Breast epithelium (tissue), 4 donors: ENCODE measurements at places on chromosomes 7 and 10. TPM values are rescaled to one million over a fixed set of nuclear protein-coding genes. Genes with fewer than 3 reads are reported as not detected.
A peak's percentile ranks its signal among the peaks of the same experiment; 100 is the strongest.

DNA sequence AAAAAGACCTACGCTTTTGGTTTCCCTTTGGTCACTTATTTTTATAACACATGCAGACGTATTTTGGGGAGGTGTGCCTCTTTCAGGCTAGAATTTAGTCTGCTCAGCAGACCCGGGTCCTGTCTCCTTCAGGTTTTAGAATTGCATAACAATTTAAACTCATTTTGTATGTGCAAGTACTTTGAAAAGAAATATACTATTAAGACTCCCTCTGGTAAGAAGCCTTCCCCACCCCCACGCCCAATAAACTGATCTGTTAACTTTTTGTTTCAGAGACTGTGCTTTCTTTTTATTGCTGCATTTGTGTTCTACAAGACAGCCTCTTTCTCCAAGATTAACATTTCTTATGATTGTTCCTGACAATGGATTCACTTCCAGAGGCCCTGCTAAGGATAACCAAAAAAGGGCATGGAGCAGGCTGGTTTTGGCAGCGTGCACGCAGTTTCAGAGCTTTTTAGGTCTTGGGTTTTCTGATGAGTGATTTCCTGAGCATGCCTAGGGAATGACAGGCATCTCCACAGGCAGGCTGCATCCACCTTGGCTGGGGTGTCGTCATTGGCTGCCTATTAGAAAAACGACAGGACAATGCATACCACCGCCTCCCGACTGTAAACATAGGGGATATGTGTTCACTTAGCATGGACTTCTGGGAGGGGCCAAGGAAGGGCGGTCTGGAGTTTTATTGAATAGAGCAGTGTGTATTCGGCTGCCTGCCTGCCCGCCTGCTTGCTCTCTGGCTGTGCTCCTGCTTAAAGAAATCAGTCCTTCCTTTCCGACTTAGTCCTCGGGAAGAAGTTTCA is at the start of gene CALD1:
Gene CALD1 (plus strand): TSS at position 694 of the 800 bp plus-strand sequence. CDS start 88,100 bp downstream, outside the sequence.
- DNase-seq: peak; percentile 66

GRCh38 chr10:119309423-119309770 is 102.0 kb downstream of the GRK5 start:
- DNase-seq: no peak

DNA sequence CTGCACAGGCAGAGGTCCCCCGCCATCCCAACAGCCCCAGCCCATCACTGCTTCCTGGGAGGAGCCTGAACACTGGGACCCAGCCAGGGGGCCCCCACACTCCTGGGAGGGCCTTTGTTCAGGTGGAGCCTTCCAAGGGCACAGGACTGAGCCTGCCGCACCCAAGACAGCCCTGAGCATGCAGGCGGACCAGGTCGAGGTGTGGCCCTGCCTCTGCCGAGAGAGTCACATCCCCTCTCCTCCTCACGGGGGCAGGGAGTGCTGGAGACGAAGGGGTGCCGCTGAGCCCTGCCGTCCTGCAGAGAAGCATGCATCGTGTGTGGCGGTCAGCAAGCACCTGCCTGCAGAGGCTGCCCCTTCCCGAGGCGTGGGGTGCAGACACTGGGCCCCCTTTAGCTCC is 7.3 kb upstream of the MAFK start:
- DNase-seq: no peak

DNA sequence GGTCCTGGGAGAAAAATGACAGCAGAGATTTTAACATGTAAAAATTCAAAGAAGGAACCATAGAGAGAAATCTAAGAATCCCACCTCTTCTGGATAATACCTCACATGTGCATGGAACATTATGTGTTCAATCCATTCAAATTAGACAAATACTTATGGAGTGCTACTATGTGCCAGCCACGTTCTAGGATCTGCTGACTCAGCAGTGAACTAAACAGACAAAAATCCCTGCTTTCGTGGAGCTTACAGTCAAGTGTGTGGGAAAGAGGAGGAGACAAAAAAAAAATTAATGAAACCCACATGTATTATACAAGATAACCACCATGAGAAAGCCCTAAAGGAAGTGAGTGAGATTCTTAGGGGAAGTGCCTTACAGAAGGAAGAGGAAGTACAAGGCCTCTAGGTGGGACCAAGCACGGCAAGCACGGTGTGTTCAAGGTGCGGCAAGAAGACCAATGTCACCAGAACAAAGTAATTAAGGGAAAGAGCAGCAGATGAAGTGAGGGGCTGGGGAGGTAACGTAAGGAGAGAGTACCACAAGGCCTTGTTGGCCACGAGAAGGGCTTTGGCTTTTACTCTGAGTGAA is 71.0 kb downstream of the SLC25A13 start:
- no peak for DNase-seq

- no peak for DNase-seq
These were observed 28.3 kb upstream of the RALA start for GRCh38 chr7:39594988-39595620.

GRCh38 chr10:100008142-100008522 is 1.6 kb downstream of the DNMBP start:
- no peak for DNase-seq

GRCh38 chr10:27743877-27744801 is 1.5 kb downstream of the MKX start:
- DNase-seq: no peak

DNA sequence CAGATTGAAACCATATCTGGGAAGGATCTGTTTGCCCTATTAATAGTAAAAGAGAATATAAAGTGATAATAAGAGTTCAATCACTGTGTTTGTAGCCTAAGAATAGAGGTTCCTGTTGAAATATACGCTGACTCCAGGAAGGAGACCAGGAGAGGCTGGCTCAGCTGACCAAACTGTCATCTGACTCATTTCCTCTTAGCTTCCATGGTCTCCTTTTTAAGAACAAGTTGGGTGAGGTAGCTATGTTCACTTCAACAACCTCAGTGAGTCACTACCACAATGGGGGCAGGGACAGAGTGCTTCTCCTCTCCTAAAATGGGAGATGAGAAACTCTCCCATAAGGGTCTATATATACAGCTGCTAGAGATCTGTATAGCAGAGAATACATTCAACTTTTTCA is 543.3 kb downstream of the CALN1 start:
- no peak for DNase-seq

DNA sequence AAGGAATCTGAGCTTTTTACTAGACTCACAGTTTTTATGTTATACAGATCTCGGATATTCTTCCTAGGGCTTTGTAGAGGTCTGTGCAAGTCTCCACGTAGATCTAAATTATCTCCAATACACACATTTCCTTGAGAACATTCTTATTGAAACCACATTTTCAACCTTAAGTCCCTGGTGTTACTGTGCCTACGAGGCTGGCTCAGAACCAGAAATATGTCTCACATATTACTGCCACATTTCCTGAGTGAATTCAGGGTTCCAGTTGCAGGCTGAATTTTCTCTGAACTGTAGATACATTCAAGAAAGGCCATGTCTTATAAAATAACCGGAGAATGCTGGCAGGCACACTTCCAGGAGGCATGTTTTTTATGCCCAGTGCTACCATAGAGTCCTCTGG is 46.5 kb downstream of the INHBA start:
- no peak for DNase-seq

DNA sequence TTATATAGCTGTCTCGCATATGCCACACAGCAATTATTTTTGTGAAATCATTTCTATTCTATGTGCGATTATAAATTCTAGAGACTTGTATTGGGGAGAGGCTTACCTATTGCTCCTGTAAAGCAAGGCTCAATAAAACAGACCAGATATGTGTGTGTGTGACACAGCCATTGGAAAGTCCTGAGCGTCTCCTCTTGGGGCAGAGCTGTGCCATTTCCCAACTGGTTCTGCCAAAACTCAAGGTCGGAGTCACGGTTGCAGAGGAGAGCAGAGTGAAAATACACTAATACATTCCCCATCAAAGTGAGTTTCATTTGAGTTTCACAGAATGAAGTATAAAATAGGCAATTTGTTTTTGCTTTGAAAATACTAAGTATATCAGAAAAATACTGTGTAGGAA is 567.4 kb upstream of the FZD8 start:
- DNase-seq: no peak

DNA sequence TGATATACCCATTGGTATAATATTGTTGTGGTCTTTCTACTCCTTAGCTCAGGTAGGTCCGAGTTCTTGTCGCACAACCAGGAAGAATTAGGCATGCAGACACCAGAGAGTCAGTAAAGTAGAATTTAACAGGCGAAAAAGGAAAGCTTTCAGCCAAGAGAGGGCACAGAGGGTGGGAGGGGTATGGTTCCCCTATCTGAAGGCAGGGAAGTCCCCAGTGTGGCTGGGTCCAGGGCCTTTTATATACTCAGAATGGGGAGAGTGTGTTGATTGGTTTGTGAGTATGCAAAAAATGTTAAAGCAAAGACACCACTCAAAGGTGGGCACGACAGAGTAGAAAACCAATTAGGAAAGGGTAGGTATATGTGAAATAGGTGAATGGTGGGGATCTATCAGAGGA is 53.9 kb downstream of the IMMP2L start:
- no peak for DNase-seq

DNA sequence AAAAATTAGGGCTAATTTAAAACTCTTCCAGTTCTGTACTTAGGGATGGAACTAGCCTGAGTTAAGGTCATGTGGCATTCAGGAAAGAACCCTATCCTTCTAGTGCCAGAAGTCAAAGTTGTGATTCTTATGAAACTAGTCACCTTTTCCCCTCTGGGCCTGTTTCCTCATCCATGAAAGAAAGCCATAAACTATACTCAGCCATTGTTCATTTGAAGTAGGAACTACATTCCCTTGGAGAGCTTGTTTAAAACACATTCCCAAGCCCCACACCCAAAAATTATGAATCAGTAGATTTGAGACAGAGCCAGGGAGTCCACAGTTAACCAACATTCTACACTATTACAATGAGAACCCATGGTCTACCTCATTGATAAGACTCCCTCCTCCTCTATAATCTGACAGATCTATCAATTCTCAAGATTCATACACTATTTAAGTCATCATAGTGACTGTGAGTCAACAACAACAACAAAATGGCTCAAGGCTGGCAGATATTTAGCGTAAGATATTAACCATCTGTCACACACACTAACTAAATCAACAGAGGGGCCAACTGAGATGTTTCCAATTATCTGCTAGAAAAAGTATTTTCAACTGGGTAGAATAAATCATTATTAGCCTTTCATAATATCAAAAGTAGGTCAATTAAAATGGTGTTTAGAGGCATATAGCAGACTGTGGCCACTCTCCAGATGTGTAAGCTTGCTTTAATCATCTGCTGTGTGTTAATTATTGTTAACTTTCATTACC is 102.3 kb downstream of the SLC25A13 start:
- no peak for DNase-seq

DNA sequence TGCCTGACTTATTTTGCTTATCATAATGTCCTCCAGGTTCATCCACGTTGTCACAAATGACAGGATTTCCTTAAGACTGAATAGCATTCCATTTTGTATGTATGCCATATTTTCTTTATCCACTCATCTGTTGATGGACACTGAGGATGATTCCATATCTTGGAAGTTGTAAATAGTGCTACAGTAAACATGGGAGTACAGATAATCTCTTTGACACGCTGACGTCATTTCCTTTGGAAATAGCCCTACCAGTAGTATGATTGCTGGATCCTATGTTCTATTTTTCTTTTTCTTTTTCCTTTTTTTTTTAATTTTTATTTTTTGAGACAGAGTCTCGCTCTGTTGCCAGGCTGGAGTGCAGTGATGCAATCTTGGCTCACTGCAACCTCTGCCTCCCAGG is 167.6 kb downstream of the CTTNBP2 start:
- no peak for DNase-seq

GRCh38 chr10:114256008-114256765 is 17.1 kb downstream of the VWA2 start:
- no peak for DNase-seq

DNA sequence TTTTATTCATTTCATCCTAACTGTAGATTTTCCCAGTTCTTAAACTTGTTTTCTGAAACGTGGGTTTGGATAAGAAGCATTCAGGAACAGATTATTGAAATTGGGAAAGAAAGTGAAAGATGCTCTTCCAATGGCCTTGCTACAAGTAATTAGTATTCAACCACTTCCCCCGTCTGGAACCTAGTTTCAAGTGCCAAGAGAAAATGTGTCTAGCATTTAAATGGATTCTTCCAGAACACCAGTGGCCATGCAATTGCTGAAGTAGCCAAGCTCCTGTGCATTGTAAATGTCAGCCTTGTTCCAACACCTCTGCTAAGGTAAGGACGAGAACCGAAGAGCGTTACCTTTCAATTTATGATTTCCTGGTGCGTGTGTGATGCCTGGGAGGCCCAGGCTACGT is 68.2 kb downstream of the PFKFB3 start:
- no peak for DNase-seq

DNA sequence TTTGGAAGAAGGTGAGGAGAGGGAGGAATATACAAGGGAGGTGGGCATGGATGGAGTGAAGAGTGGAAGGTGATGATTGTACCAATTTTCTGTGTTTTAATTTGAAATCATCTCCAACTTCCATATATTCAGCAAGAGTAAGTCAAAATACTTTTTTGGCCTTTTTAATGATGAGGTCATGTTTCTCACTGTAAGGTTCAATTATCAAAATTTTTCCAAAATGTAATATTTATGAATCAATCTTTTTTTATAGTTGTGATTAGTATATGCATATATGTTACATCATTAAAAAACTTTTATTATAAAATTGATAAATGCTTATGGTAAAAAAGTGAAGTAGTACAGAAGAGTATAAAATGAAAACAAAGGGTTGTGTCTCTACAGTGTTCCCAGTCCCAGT is 40.7 kb downstream of the PRKAR2B start:
- DNase-seq: no peak

DNA sequence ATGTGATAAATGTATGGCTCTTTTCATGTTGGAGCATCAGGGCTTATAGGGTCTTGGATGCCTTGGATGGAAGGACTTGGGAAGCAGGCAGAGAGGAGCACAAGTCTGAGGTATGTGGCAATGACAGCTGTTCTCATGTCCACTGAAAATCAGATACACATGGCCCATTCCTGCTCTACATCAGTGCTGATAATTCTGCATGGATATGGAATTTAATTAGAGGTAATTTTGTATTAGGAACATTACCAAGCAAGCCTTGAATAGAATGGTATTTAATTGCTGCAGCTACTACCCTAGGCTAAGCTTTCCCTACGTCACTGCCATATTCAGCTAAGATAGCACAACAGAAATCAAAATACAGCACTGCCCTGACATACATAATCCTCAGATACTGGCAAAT is 299.6 kb downstream of the LHFPL3 start:
- DNase-seq: no peak

GRCh38 chr10:75253281-75254220 is 17.8 kb upstream of the COMTD1 start:
- DNase-seq: no peak

The COL1A2 gene
- 113 TPM for total RNA-seq

The LIPJ gene
- 0.32 TPM for total RNA-seq

The ICA1 gene
- 45.7 TPM for total RNA-seq

The SPDYE2B gene
- total RNA-seq: not detected

The TMEM213 gene
- total RNA-seq: 2.3 TPM

The IMPDH1 gene
- total RNA-seq: 31.8 TPM

The PRTFDC1 gene
- 3.3 TPM for total RNA-seq

The CROT gene
- total RNA-seq: 11.7 TPM
